ENCODE measurements at places on chromosomes 4 and X. TPM values are rescaled to one million over a fixed set of nuclear protein-coding genes. Genes with fewer than 3 reads are reported as not detected.
A peak's percentile ranks its signal among the peaks of the same experiment; 100 is the strongest.

Gene GAK
- total RNA-seq = 111 TPM

GRCh38 chr4:183441276-183441675 is 3.2 kb upstream of the CDKN2AIP start:
- DNase-seq = no peak

- no peak for DNase-seq
Measured at GRCh38 chrX:45233531-45233930, 32.9 kb upstream of the DIPK2B start.

- no peak for DNase-seq
Measured at GRCh38 chrX:16484338-16484737, 165.6 kb upstream of the S100G start.

GRCh38 chrX:7055386-7056137 is 92.0 kb upstream of the STS start:
- peak; percentile 55 for DNase-seq

DNA sequence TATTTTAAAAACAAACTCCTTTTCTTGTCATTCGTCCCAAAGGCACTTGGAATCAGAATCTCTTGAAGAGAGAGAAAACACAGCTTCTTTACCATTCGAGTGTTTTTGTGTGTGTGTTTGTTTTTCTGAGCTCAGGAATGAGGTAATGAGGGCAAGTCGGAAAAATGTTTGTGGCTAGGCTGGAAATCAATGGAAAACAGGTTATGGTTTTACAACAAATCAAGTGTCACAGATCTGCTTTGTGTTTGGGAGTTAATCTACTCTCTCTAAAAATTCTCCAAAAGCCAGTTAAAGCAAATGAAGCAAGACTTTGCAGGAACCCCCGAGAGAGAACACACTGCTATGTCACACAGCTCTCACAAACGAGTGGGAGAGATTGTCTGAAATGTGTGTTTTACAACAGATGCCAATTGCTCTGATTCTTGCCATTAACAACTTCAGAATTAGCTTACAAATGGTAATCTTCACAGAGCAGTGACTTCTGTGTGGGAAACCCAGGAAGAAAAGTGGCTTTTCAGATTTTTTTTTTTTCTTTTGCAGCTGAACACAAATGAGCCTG is 264.1 kb downstream of the CBLL2 start:
- DNase-seq = no peak

DNA sequence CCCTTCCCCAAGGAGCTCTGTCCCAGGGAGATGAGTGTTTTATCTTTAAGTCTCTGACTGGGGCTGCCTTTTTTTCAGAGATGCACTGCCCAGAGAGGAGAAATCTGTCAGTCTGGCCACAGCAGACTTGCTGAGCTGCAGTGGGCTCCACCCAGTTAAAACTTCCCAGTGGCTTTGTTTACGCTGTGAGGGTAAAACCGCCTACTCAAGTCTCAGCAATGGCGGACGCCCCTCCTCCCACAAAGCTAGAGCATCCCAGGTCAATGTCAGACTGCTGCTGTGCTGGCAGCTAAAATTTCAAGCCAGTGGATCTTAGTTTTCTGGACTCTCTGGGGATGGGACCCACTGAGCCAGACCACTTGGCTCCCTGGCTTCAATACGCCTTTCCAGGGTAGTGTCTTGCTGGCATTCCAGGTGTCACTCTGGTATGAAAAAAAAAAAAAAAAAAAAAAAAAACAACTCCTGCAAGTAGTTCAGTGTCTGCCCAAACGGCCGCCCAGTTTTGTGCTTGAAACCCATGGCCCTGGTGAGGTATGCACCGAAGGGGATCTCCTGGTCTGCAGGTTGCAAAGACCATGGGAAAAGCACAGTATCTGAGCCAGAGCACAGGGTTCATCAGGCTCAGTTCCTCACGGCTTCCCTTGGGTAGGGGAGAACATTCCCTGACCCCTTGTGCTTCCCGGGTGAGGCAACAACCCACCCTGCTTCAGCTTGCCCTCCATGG is 1616.1 kb upstream of the ADGRL3 start:
- no peak for DNase-seq

- DNase-seq = no peak
Measured at GRCh38 chr4:71167083-71167482, 171.7 kb upstream of the SLC4A4 start.

DNA sequence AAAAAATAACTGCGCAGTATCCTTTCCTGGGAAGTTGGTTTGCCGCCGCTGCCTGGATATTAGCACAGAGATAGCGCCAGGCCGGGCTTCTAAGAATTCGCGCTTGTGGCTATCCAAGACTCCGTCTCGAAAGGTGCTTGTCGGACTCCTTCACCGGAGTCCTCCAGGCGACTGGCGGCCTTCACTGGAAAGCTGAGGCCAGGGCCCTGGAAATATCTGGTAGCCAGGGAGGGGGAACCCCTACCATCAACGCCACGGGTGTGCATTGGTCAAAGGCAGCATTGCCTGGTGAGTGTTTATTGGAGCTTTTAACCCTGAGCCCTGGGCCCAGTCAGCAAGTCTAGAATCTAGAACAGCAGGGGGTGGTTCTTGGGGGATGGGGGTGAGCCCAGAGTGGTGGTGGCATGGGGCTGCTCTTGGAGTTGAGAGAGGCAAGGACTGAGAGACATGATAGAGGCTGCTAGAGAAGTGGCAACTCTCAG is 577 bp upstream of the PIM2 start:
- no peak for DNase-seq

DNA sequence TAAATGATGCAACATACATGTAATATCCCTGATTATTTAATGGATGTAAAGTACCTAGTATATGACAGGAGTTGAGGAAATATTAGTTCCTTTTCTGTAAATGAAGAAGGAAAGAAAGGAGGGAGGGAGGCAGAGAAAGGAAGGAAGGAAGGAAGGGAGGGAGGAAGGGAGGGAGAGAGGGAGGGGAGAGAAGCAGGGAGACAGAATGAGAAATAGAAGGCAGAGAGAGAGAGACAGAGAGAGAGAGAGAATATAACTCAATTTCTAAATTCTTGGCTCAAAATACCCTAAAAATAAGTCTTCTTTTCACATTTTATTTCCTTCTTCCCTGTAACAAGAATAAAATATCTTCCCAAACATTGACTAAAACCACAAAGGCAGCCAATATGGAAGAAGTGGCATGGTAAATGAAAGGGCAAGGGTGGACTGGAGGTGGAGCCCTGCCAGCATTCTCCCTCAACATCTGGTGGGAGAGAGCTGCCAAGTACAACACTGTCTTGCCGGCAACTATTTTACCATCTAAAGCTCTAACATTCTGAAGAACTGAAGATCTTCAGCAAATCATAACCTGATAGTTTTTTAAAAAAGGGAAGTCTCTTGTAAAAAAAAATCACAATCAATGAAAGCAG is 245.1 kb downstream of the PPP3CA start:
- DNase-seq = no peak

- DNase-seq = no peak
Measured at GRCh38 chr4:75229806-75230570, 284.2 kb downstream of the RCHY1 start.

DNA sequence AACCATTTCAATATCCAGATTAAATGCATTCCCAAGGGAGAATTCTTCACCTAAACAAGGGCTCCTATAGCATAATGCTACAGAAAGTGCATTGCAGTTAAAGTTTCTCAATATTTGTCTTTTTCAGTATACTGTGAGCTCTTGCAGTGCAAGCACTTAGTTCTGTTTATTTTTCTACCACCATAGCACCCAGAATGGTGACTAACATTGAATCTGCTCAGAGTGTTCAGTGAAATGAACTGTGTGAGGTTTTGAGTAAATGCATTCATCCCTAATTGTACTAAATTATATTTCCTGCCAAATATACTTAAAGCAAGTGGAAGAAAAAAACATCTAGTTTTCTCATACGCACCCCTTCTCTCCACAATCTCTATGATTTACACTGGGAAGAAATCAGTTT is 383.9 kb downstream of the PCDH7 start:
- DNase-seq = no peak

DNA sequence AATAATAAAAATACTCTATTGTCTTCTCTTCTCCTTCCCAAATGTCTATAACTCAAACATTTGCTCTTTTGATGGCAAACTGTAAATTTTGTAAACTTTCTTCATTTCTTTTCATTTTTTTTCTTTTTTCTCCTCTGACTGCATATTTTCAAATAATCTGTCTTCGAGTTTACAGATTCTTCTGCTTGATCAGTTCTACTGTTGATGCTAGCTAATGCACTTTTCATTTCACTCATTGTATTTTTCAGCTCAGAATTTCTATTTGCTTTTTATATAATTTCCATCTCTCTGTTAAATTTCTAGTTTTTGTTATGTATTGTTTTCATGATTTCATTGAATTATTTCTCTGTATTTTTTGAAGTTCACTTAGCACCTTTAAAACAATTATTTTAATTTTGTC is 646.8 kb upstream of the INTU start:
- no peak for DNase-seq

DNA sequence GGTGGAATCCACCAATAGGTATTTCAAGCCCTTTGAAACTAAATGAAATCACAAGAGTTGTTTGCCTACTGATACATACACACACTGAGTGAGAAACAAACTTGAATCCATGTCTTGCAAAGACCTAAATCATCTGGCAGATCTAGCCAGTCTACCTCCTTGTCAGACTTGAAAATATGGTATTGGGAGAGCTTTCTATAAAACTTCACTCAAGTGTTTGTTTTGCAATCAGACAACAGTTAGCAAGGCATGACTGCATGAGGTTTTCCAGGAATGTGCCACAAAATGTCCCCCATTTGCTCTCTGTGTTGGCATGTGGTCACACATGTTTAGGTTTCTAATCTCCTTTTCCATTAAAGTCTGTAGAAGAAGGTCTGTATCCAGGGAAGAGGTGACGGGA is 52.4 kb downstream of the MAP3K15 start:
- DNase-seq = no peak

- peak; percentile 17 for DNase-seq
Measured at GRCh38 chr4:145909281-145909715, 29.3 kb downstream of the ZNF827 start.

GRCh38 chrX:134671294-134671693 is 13.0 kb upstream of the PLAC1 start:
- DNase-seq = no peak

Gene TRIM61
- total RNA-seq = 5.2 TPM

DNA sequence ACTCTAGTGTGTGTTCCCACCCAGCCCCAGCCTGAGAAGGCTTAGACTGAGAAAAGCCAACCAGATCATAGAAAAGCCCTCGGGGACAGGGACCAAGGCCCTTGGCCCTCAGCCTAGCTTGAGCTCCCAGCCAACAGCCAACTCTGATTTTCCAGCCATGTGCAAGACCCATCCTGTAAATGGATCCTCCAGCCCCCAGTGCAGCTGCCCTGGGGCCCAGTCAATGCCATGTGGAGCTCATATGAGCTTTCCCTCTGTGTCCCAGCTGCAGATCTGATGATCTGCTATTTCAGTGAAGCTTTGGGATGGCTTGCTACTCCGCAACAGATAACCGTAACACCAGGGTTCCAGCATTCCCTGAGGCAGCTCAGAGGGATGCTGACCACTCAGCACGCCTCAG is 40.5 kb upstream of the CDKN2AIP start:
- DNase-seq = no peak

Gene CTAG1A
- not detected for total RNA-seq
